Naive thymus-derived CD8-positive, alpha-beta T cell (primary cell): ENCODE measurements at places on chromosomes 4 and X. TPM values are rescaled to one million over a fixed set of nuclear protein-coding genes. Genes with fewer than 3 reads are reported as not detected.

FRG2 gene
- polyA plus RNA-seq = not detected

FATE1 gene
- not detected for polyA plus RNA-seq

PAGE5 gene
- 1.2 TPM for polyA plus RNA-seq

ADGRG2 gene
- polyA plus RNA-seq = not detected

PCDH19 gene
- polyA plus RNA-seq = not detected

DOK7 gene
- not detected for polyA plus RNA-seq

APOOL gene
- 5.3 TPM for polyA plus RNA-seq
